ENCODE measurements at places on chromosomes 7 and 10. TPM values are rescaled to one million over a fixed set of nuclear protein-coding genes. Genes with fewer than 3 reads are reported as not detected.

- no peak overlapping the region for H3K4me3 ChIP-seq
- H3K27ac ChIP-seq: no peak overlapping the region
- H3K27me3 ChIP-seq: no peaks in the 10 kb centered on the region
- no peak for DNase-seq
- no peaks in the 10 kb centered on the region for H3K36me3 ChIP-seq
- H3K4me1 ChIP-seq: no peaks in the 10 kb centered on the region
Observed at GRCh38 chr7:138151731-138152577, 75.7 kb downstream of the AKR1D1 start.

- H3K27ac ChIP-seq: no peak overlapping the region
- H3K36me3 ChIP-seq: no peaks in the 10 kb centered on the region
- no peaks in the 10 kb centered on the region for H3K4me1 ChIP-seq
- H3K4me3 ChIP-seq: no peak overlapping the region
- H3K27me3 ChIP-seq: no peaks in the 10 kb centered on the region
Observed at GRCh38 chr7:72037516-72037915, 374.6 kb downstream of the CALN1 start.

- no peaks in the 10 kb centered on the region for H3K27me3 ChIP-seq
- no peak overlapping the region for H3K27ac ChIP-seq
- H3K36me3 ChIP-seq: no peaks in the 10 kb centered on the region
Observed at GRCh38 chr7:77321300-77321699, 94.8 kb downstream of the GSAP start.

DNA sequence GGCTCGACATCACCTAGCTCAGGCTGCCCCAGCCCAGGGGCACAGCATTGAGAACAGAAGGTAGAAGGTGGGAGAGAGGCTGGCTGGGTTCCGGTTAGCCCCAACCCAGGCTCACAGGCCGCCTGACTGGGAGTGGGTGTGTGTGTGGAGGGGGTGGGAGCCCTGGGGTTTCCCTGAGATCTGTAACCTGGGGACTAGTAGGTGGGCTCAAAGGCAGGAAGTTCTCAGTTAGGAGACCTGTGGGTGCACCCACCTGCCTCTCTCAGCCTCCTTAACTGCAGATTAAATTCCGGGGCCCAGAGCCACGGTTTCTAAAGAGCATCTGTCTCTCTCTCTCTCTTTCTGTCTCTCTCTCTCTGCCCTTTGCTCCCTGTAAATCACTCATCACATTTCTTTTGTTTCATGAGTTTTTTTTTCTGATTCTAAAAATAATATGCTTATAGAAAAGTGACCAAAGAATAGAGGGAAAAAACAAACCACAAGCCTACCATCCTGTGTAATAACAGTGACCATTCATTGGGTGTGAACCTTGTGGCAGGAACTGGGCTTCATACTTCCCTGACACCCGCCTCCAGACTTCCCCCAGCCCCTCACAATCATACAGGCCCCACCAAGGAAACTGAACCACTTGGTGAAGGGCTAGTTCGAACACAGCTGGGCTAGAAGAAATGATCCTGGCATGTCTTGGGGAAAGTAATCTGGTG, 83.4 kb upstream of the SMNDC1 start:
- no peak overlapping the region for H3K4me3 ChIP-seq
- no peaks in the 10 kb centered on the region for H3K36me3 ChIP-seq
- no peaks in the 10 kb centered on the region for H3K27me3 ChIP-seq
- peak overlapping the region; percentile 60 for H3K27ac ChIP-seq
- DNase-seq: no peak

- peaks cover 31% of the 10 kb centered on the region for H3K4me1 ChIP-seq
- no peak overlapping the region for H3K4me3 ChIP-seq
- no peaks in the 10 kb centered on the region for H3K27me3 ChIP-seq
- H3K36me3 ChIP-seq: no peaks in the 10 kb centered on the region
- H3K27ac ChIP-seq: peak overlapping the region; percentile 21
Observed at GRCh38 chr10:114615600-114616007, 42.5 kb downstream of the ABLIM1 start.

DNA sequence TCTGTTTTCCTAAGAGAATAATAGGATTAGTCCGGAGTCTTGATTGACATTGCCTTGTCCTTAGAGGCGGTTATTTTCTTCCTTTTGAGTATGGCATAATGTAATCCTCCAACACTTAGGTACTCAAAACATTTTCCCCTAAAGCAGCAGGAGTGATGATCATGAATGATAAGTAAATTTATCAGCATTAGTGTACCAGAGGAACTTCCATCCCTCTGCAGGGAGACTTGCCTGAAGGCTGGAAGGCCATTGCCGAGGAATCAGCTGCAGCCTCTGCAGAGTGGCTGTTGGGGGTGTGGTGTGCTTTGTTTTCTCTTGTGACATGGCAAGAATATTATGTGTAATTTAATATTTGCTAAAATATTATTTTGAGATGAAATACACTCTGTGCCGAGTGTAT, 56.8 kb downstream of the RAB11FIP2 start:
- H3K27ac ChIP-seq: no peak overlapping the region
- no peaks in the 10 kb centered on the region for H3K4me1 ChIP-seq
- H3K4me3 ChIP-seq: no peak overlapping the region
- H3K36me3 ChIP-seq: no peaks in the 10 kb centered on the region
- H3K27me3 ChIP-seq: no peaks in the 10 kb centered on the region
- DNase-seq: no peak

DNA sequence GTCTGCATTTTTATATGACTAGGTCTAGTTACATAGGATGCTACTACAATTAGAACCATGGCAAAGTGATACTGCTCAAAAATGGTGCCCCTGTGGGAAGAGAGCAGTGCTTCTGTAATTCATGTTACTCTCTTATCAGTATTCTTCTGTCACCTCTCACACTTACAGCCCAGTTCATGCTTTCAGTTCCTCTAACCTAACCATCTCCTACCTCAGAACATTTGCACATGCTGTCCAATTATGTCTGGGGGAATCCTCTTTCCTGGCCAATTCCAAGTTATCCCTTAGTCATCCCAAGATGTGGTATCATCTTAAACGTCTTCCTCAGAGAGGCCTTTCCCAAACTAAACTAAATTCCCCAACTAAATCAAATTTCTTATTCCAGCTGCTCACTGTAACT, 190.2 kb downstream of the RELN start:
- no peaks in the 10 kb centered on the region for H3K27me3 ChIP-seq
- no peaks in the 10 kb centered on the region for H3K36me3 ChIP-seq
- no peak overlapping the region for H3K4me3 ChIP-seq

DNA sequence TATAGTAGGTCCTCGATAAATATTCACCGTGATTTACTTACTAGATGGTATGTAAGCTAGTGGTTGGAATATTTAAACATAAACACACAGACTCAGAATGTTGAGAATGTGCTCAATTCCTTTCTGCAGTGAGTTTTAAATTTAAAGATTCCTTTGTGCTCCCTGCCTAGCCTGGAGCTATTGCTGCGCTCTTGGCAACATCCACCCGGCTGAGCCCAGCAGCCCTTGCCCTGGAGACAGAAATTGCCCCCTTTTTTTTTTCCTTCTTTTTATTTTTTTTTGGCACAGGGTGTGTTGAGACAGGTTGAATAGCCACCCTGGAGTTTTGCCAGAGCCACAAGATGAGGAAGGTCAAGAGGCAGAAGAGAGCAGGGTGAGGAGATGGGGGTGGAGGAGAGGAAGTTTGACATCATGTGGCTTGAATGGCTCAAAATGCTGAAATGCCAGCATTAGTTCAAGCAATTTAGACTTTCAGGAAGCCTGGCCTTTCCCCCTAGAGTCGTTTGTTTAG, 180.8 kb downstream of the PRKCQ start:
- H3K4me3 ChIP-seq: no peak overlapping the region
- DNase-seq: no peak
- H3K36me3 ChIP-seq: no peaks in the 10 kb centered on the region
- 0 out of 2 replicates have a peak, but pooled peaks cover 4% of the 10 kb centered on the region for H3K4me1 ChIP-seq

DNA sequence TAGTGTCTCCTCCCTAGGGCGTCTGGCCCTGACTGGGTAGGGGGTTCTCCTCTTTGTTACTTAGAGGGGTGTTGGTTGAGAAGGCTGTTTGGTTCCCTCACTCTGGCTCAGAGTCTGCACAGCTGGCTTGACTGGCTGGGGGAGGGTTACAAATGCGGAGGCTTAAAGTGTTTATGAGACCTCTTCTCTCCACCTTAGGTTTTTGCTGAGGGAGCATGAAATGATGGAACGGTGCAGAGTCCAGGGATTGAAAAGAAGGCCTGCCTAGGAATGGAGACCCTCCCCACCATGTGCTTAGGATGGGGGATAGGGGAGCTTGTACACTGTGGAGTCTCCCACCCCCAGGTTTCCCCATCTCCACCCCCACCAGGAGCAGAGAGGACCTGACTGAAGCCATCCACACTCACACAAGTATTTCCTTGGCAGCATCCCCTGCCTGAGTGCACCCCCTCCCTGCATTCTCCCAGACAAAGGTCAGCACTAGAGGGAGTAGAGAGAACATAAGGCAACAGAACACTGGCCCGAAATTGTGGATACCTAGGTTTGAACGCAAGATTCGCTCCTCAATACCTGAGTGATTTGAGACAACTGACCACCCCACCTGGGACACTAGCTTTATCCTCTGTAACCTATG, 1.7 kb upstream of the LDB1 start:
- H3K27ac ChIP-seq: no peak overlapping the region
- H3K27me3 ChIP-seq: no peaks in the 10 kb centered on the region
- DNase-seq: peak; percentile 20
- peaks cover 29% of the 10 kb centered on the region for H3K4me1 ChIP-seq
- H3K36me3 ChIP-seq: no peaks in the 10 kb centered on the region
- H3K4me3 ChIP-seq: no peak overlapping the region

DNA sequence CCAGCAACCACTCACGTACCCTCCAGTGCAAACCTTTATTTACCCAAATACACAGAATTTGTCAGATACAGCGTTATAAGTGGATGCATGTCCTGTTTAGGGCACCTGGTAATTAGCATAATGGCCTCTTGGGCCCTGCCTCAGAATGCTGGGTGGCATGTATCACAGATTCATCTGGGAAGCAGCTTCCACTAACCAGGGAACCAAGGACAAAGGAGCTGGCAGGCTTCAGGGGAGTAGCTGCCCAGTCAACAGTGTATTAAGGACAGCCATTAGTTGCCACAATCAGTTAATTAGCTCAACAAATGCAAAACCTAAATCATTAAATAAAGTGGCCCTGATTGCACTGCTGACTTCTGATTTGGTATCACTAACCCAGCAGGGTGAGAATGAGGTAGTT, 105.7 kb downstream of the RAPGEF5 start:
- no peak for DNase-seq
- no peaks in the 10 kb centered on the region for H3K4me1 ChIP-seq
- H3K27me3 ChIP-seq: no peaks in the 10 kb centered on the region
- H3K4me3 ChIP-seq: no peak overlapping the region
- H3K36me3 ChIP-seq: no peaks in the 10 kb centered on the region

- H3K4me1 ChIP-seq: no peaks in the 10 kb centered on the region
- no peaks in the 10 kb centered on the region for H3K36me3 ChIP-seq
- peaks cover 3% of the 10 kb centered on the region for H3K27me3 ChIP-seq
- DNase-seq: no peak
Observed at GRCh38 chr10:69952821-69953221, 99.8 kb upstream of the MACROH2A2 start.

Gene GPR15LG
- not detected for total RNA-seq

Gene PLEKHA8
- 32.5 TPM for total RNA-seq

Gene PHYH
- 49.6 TPM for total RNA-seq

Gene FOXI2
- total RNA-seq: not detected

Gene TYW1B
- total RNA-seq: 12.8 TPM

Gene MOGAT3
- 6.3 TPM for total RNA-seq

Gene LGI1
- 1.1 TPM for total RNA-seq

Gene PON1
- not detected for total RNA-seq
